Activated naive CD4-positive, alpha-beta T cell treated with Interleukin-2 at 50 U/mL for 16 hours (primary cell): ENCODE measurements at places on chromosomes 5 and 9.

DNA sequence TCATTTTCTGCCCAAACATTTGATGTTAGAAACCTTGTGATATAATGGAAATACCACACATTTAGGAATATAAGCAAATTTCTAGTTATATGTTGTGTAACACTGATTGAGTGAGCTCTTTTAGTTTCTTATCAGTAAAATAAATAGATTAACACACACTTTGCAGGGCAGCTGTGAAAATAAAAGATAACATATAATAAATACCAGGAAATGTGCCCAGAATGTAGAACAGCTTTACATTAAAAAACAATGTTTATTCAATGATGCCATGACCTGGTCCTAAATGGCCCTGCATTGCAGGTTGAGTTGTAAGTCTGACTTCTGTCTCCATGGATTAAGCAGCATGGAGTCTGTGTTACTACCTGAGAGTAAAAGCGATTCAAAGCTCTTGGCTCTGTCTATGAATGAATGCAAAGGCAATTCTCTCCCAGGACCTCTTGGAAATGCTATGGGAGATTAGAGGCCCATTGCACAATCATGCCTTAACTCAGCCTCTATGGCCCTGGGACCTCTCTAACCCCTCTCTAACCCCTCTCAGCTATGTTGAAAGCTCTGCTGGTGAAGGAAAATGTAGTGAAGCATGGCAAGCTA is 296.0 kb upstream of the ACTBL2 start:
- no peak for DNase-seq

GRCh38 chr5:149157330-149157729 is 16.0 kb downstream of the ABLIM3 start:
- DNase-seq = no peak

GRCh38 chr5:109038209-109038840 is 290.6 kb downstream of the FER start:
- DNase-seq = no peak

- no peak for DNase-seq
These were observed 15.3 kb upstream of the NOL6 start for GRCh38 chr9:33489066-33489465.

DNA sequence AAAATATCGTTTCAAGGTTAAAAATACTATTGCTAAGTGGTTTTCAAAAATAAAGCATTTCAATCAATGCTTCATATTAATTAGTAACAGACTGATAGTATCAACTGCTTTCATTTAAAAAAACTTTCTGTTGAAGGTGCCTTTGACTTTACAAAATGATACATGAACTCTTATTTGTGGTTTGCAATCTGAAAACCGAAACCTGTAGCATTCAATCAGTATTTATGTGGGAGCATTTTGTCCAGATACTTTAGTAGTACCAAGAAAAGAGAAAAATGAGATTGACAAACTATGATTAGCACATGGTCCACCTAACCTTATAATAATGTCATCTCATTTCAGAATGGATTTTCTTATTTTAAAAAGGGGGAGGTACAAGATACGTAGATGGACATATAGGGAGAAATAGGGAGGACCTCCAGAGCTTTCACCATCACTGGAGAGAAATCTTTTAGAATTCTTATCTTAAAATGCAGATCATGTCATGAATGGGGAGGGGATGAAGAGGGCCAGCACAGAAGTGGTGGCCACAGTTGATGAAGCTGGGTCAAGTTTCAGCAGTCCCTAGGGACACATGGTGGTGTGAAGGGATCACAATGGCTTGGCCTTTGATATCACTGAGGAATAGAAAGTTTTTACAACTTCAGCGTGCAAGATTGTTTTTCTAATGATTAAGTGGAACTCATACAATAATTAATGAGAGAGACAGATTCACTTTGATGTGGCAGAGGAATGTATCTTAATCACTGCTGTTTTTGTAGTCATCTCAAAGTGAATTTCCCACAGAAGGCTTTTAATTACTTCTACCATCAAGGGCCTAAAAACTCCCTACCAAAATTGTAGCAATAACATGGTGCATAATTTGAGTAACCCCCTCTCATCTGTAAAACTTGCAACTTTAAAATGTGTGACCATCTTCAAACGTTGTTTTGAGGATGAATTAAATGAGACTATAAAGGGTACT is 322.3 kb upstream of the EDIL3 start:
- DNase-seq = no peak

DNA sequence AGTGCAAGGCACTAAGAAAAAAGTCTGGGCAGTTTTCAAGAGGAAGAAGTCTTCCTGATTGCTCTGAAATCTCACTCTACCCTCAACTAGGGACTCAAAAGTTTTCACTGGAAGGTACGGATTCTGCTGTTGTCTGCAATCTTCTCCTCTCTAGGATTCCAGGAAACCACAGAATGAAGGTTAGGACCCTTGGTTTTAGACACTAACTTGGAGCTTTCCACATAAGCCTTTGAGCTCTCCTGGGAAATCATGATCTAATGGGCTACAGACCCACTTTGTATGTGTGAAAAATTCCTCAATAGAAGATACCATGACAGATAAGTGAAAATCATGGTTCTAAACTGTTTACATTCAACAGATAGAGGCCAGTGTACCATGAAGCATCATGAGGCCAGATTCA is 265.1 kb downstream of the PSAT1 start:
- no peak for DNase-seq

DNA sequence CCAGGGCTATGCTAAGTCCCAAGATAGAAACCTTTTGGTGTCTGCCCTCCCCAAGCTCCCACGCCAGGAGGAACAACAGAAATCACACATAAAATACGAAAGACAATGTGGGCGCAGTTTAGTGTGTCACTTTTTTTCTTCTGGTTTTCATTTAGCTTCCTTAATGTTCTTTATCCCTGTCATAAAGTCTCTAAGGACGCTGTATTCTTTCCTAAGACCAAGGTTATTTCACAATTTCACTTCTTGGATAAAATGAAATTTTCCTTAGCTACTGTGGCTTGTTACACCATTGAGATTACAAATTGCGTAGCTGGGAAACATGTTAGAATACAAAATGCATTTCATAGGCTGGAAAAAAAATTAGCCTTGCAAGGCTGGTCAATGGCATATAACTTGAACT is 85.4 kb downstream of the GLIS3 start:
- DNase-seq = no peak

GRCh38 chr5:149762958-149763630 is 33.0 kb downstream of the PPARGC1B start:
- DNase-seq = no peak

DNA sequence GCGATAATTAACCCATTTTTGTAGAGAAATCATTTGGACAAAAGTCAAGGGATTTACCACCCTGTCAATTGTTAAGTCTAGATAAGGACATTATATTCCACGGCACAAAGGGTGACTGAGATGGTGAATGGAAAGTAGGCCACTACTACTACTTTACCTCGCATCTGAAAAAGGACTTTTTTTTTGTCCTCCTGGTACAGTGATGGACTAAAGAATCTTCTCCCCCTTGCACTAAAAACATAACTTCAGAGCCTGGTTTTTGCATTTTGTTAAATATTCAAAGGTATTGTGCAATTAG is 147.5 kb downstream of the EBF1 start:
- DNase-seq = no peak

- no peak for DNase-seq
These were observed 43.0 kb downstream of the NUDT12 start for GRCh38 chr5:103519550-103519949.

GRCh38 chr5:120103495-120103894 is 360.6 kb upstream of the PRR16 start:
- no peak for DNase-seq

- DNase-seq = no peak
These were observed 66.3 kb downstream of the ANKRD55 start for GRCh38 chr5:56166671-56167385.

GRCh38 chr5:165119175-165119574 is 1613.8 kb downstream of the MAT2B start:
- DNase-seq = no peak

DNA sequence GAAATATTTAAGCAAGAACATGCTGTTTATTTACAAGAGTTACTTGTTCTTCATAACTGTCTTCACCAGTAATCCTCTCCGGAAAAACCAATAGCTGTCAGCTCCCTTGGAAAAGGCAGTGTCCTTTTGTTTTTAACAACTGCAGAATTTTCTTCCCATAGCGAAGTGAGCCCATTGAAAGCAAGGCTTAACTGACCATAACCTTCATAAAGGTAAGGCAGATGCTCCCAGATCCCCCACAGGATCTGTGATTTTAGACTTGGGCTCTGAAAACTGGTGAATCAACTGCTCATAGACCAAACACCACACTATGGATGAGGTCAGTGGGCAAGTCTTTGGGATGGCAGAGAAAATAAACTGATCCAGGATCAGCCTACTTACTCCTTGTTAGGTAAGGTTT is 155.0 kb downstream of the GLIS3 start:
- no peak for DNase-seq

DNA sequence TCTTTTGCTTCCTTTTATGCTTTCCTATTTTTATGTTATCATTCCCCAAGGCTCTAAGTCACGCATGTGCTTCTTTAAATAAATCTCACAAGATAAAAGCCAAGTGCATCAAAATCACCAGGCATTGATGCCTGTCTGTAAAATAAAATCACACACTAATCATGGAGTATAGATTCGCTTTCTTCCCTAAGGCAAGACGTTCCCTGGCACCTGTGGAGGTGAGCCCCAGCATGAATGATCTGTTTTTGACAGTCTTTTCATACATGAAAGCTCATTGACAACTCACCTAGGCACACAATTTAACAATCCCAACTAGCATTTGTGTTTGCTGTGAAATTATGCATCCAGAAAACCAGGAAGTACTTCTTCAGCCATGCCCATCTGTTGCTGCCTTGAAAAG is 146.9 kb upstream of the DMAC1 start:
- DNase-seq = no peak

- DNase-seq = no peak
These were observed 72.5 kb upstream of the GPR151 start for GRCh38 chr5:146588331-146589027.

- no peak for DNase-seq
These were observed 5.9 kb downstream of the YTHDC2 start for GRCh38 chr5:113519412-113519811.

- no peak for DNase-seq
These were observed 113.9 kb downstream of the TAF11L14 start for GRCh38 chr5:17748201-17748600.

DNA sequence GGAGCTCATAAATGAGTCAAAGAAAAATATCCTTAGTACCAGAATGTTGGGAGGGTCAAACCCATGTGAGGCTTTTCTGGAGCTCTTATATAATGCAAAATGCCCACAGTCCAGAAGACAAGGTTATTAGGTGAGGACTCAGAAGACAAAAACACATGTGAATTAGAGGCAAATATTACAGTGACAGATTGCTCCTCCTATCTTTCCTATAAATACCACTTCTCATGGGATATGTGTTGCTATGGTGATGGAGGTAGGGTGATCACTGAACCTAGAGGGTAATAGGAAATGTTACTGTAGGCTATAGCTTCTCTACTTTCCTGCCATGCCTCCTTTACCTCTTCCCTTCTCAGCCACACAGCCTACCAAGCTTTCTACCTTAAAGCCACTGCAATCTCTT is 264.6 kb downstream of the SEC61B start:
- DNase-seq = no peak

- no peak for DNase-seq
These were observed 30.2 kb downstream of the LRRTM2 start for GRCh38 chr5:138844812-138845513.

GRCh38 chr9:113873446-113873845 is 2.7 kb upstream of the ZNF618 start:
- DNase-seq = no peak

GRCh38 chr9:82332774-82333152 is 344.2 kb downstream of the SPATA31D1 start:
- DNase-seq = no peak

GRCh38 chr9:14485366-14485765 is 171.4 kb upstream of the NFIB start:
- no peak for DNase-seq

DNA sequence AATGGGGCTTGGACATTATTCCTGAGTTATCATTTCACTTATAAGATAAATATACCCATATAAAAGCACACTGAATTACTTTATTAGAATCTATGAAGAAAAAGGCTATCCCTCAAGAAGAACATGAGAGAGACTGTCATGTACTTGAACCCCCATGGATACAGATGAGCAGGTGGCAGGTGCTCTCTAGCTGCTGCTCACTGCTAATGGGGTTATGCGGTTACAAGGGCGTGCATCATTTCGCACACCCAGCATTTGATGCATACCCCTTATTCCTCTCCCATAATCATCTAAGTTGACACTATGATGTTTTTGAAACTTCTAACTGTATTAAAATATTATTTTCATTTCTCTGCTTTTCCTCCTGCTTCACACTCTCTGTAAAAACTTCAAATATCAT is 16.4 kb downstream of the ITK start:
- no peak for DNase-seq

- DNase-seq = no peak
These were observed 15.5 kb downstream of the ADAMTS16 start for GRCh38 chr5:5155617-5156016.
